Activated CD4-positive, alpha-beta T cell treated with anti-CD3 and anti-CD28 coated beads, Interleukin-2, Interleukin-4, amounts not matched to agents 100 ng/mL and 50 ng/mL, durations not matched to agents 16 hours and 8 hours (primary cell): ENCODE measurements at places on chromosomes 16 and 17.
A peak's percentile ranks its signal among the peaks of the same experiment; 100 is the strongest.

DNA sequence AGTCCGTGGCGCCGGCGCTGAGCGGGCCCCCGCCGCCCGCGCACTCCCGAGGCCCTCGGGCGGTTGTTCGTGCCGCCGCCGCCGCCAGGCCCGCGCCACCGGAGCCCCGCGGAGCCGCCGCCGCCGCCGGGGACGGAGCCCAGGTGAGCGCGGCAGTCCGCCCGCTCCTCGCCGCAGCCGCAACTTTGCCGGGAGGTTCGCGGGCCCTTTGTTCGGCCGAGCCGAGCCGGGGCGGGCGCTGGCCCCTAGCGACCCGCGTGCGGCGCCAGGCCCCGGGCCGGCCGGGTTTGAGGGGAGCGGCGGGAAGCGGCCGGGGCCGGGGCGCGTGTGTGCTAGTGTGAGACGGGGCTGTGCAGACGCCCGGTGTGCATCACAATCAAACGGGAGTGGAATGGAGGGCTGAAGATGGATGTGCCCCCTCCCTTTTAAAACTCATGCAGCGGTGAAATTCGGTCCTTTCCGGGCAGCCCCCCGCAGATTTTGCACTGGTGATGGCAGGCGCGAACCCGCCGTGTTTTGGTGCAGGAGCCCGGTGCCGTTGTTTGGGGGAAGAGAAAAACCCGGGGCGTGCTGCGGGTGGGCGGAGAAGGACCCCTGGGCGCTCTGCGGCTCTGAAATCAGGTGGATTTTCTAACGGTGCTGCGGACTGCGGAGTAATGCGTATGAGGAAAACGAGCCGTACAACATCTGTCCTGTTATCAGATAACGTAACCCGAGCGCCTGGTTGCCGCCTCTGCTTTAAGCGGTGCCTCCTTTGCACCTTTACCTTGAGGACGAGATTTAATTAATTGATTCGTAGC is 823 bp downstream of the TNRC6C start:
- peak; percentile 17 for DNase-seq

GRCh38 chr16:23523321-23523720 is 13.0 kb upstream of the GGA2 start:
- DNase-seq: no peak

DNA sequence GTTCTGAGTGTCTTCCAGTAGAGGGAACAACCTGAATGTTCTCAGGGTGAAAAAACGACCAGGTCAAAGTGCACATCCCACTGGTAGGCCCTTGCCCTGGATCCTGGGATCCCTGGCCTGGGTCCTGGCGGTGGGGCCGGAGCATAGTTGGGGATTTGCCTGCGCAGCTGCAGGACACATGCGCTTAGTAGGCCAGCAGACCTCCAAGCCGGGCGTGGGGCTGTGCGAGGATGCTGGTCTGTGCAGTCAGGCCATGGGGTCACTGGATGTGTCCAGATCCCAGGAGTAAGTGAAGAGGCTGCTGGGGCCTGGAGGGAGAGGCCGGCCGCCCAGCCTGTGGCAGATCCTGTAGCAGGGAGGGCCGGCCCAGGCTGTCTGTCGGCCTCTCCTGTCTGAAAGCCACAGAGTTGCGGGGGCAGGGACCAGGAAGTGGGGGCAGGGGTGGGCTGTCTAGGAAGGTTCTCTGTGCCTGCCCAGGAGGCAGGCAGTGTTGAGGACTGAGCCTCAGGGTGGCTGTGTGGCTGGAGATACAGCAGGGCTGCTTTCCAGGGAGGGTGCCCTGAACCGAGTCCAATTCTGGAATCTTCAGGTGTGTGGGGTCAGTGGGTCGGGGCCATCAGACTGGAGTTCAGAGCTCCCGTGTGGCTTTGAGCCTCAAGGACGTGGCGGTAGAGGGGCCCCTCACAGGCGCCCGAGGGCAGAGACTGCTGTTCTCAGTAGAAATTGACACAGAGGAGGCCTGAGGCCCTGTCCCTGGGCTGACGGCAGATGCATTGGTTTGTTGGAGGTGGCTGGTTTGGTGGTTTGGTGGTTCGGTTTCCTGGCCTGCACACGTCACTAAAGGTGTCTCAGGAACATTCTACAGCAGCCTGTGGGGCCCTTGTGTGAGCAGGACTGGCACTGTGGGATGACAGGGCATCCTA is 17.2 kb upstream of the NUDT16L1 start:
- DNase-seq: peak; percentile 72

GRCh38 chr17:63840591-63841349 is 1.7 kb downstream of the SMARCD2 start:
- no peak for DNase-seq

GRCh38 chr17:30228011-30228410 is 7.5 kb downstream of the SLC6A4 start:
- no peak for DNase-seq

DNA sequence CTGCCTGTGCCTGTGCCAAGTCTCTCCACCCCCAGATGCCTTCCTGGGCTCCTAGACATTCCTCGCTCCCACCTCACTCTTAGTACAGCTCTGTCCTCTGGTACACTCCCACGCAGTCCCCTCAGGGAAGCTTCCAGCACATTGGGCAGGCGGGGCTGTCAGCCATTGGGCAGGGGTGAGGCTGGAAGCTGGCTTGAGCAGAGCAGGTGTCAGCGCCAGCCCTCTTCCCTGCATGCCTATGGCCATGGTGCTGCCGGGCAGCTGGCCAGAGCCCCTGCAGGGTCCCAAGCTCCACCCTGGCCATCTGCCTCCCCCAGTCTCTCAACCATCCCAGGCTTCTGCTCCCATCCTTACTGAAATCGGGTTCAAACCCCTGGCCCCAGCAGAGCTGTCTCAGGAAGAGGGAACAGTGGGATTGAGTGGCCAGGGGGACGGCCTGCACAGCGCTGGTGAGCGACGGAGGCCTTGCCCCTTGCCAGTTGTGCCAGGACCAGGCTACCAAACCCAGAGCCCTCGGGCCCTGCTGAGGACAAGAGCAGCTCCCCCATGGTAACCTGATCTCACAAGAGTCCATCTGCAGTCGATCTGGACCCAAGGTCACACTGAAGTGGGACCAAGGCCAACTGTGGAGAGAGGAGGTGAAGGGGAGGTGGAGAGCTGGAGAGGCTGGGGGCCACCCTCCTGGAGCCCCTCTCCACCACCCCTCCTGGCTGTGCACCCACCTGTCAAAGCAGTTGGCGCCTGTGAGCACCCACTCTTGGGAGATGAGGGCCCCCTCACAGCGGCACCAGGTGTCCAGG is 2.4 kb upstream of the B9D1 start:
- DNase-seq: no peak

GRCh38 chr17:76714822-76715495 is 4.2 kb upstream of the MXRA7 start:
- peak; percentile 71 for DNase-seq

- DNase-seq: peak; percentile 37
Observed at GRCh38 chr17:73591296-73592078, 52.8 kb downstream of the SDK2 start.

DNA sequence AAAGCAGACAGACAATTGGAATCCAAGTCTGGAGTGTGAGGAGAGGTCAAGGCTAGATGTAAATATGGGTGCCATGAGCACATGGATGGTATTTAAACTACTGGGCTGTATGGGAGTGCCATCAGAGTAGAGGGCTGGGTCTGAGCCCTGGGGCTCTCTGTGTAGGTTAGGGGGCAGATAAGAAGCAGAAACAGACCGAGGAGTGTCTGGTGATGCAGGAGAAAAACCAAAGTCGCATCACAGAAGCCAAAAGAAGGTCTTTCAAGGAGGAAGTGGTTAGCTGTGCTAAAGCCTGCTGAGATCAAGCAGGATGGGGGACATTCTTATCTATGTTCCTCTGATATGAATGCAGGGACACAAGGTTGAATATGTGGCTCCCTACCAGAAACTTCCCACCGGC is 1.9 kb downstream of the TSEN54 start:
- DNase-seq: peak; percentile 51

GRCh38 chr17:68195667-68196393 is 52.0 kb upstream of the AMZ2 start:
- DNase-seq: no peak

- no peak for DNase-seq
Observed at GRCh38 chr16:15900901-15901500, 12.6 kb upstream of the CEP20 start.

GRCh38 chr16:11033629-11034420 is 89.5 kb downstream of the CLEC16A start:
- DNase-seq: no peak

- DNase-seq: no peak
Observed at GRCh38 chr16:24116046-24116776, 139.9 kb upstream of the CACNG3 start.

GRCh38 chr17:77258638-77259037 is 117.9 kb downstream of the SEC14L1 start:
- DNase-seq: no peak

GRCh38 chr17:15954222-15954621 is 9.3 kb downstream of the ADORA2B start:
- DNase-seq: no peak

DNA sequence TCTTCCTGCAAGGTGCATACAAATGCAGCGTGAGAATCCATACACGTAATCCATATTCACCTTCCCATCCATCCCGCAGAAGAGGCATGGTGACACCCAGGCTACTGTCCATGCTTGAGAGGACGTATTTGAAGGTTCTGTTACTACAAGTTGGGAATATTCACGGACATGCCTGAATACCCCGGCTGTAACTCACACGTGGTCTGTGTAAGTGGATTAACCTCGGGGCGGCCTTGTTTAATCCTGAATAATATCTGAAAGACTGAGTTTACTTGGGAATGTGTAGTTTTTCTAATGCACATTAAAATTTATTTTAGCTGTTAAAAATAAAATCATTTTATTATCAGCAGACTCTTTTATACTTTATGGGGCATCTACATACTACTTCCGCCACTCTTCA is 13.1 kb downstream of the CPSF4L start:
- no peak for DNase-seq

GRCh38 chr16:88534638-88535190 is 35.5 kb upstream of the ZC3H18 start:
- peak; percentile 34 for DNase-seq

DNA sequence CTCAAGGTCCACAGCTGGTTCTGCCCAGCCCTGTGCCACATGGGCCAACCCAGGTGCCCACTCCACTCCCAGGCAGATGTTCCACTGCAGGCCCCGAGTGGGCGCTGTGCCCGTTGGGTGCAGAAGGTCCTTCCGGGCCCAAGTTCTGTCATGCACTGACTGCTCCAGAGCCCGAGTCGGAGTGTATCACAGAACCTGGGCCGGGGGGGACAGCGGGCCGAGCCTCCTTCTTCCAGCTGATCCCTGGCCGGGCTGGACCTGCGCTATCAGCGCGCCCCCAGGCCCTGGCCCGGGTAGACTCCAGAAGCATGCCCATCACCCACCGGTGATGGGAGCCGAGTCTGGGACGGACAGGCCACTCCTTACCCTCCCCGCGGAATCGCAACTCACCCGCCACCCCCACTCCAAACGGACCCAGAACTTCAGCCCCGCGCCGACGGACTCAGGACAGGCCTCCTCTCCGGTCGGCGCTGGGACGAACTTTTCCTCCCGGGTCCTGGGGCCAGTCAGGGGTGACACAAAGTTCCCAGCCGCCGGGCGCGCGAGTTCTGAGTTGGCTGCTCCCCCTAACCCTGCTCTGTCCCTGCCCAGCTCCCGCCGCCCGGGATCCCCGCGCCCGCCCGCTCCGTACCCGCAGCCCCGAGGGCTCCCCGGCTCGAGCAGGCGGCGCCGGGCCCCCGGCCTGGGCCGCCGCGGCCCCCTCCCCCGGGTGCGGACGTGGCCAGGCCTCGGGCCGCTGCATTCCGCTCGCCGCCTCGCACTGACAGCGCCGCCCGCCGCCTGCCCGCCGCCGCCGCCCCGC is at the start of gene COPZ2:
Gene COPZ2 (minus strand): TSS at position 762 of the 802 bp plus-strand sequence. CDS start 20 bp downstream, at position 742.
- DNase-seq: peak; percentile 58

GRCh38 chr17:75731086-75731715 is 9.9 kb downstream of the ITGB4 start:
- no peak for DNase-seq

GRCh38 chr17:69192754-69193153 is 35.9 kb downstream of the ABCA10 start:
- no peak for DNase-seq

DNA sequence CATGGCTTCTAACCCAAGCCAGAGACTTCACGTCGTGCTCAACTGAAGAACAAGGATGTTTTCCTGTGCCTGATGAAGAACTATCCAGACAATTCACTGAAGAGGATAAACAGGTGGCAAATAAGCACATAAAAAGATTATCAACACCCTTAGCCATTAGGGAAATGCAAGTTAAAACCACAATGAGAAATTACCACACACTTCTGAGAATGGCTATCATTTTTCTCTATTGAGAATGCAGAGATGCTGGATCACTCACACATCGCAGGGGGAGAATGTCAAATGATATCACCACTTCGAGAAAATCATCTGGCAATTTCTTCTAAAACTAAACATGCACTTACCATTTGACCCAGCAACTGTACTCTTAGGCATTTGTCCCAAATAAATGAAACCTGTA is 162.8 kb downstream of the IRX3 start:
- DNase-seq: no peak

- DNase-seq: no peak
Observed at GRCh38 chr17:10657879-10658278, 770 bp upstream of the MYH3 start.

DNA sequence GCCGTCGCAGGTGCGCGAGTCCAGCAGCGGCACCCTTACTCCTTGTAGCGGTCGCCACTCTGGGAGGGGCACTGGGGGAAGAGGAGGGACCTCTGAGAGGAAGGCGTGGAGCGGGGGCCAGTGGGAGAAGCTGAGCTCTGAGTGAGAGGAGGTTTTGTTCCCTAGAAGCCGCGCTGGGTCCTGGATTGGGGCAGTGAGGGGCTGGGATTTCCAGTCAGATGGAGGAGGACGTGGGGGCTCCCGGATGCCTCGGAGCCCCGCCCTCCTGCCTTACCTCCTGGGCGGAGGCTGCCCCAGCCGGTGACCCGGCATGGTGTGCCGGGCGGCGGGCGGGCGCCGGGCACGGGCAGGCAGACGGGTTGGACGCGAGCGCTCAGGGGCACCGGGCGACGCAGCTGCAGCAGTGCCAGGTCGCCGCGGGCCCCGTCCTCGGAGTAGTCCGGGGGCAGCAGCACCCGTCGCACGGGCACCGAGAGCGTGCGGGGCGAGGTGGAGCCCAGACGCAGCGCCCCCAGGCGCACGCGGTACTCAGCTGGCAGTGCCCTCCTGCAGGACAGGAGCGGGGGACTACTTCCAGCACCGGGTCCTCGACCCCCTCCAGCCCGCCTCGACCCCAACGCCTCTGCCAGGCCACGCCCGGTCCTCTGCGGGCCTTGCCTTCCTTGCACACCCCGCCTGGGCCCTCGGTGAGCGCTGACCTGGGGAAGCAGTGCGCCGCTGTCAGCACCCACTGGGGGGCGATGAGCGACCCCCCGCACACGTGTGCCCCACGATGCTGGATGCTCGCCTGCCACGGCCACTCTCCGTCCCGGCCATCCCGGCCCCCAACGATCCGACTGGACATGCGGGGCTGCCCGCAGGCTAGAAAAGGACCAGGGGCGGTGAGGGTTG is 2.0 kb downstream of the PRSS33 start:
- no peak for DNase-seq

- no peak for DNase-seq
Observed at GRCh38 chr17:81741049-81741593, 29.0 kb downstream of the SLC25A10 start.

DNA sequence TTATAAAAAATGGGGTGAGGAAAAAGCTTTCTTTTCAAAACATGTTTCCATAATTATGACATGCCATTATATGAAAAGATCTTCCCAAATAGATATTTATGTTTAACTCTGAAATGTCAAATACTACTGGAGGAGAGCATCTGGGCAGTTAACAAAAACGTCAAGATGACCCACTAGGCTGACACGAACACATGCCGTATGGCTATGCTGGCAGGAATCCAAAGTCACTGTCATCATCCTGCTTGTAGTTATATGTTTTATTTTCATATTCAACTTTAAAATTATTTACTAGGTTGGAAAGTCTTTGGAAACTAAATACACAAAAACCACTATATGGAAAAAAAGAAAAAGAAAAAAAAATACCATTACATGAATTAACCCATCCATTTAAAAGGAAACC is 27.3 kb downstream of the ANKFY1 start:
- no peak for DNase-seq
